Muscle of arm (tissue), 14 donors: ENCODE measurements at places on chromosomes 4 and X.

DNA sequence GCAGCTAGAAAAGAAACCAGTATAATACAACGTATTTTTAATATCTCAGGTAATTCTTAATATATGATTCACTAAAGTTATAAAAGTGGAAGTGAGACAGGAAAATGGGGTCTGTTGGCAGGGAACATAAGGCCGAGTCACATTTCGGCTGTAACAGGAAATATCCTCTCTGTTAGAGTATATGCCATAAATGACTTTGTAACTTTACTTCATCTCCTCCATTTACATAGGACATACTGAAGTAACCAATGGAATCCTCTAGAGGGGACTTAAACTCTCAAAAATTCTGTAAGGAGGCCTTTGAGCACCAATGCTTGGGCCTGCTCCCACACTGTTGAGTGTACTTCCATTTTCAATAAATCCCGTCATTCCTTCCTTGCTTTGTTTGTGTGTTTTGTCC, 71.3 kb downstream of the ANKRD17 start:
- DNase-seq = no peak

GRCh38 chr4:145609481-145610427, 9.4 kb upstream of the MMAA start:
- DNase-seq = peak; percentile 86

- no peak for DNase-seq
Observed at GRCh38 chr4:31645236-31645635, 925.1 kb downstream of the PCDH7 start.

GRCh38 chrX:134603806-134604700, 54.2 kb downstream of the PLAC1 start:
- peak; percentile 64 for DNase-seq

- no peak for DNase-seq
Observed at GRCh38 chr4:40210776-40211175, 13.9 kb downstream of the RHOH start.

DNA sequence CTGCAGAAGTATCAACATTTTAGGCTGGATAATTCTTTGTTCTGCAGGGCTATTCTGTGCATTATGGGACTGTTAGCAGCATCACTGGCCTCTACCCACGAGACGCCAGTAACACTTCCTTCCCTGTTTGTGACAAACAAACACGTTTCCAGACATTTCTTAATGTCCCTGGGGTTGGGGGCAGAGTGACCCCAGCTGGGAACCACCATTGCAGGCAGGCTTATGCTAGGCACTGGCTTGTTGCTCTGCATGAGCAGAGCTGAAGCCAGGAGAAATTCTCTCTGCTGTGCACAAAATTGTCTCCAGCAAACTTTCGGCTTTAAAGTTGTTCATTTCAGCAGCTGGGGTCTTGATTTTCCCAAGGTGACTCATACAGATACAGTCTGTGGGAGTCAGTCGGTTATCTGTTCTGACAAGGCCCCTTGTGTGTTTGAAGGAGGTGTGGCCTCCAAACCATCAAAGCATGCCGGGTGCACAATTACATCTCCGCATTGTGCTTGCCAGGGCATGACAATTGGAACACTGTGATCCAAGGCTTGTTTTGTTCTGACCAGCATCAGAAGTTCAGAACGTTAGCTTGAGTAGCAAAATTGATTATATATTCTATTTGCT, 156.4 kb upstream of the BOD1L1 start:
- DNase-seq = no peak

DNA sequence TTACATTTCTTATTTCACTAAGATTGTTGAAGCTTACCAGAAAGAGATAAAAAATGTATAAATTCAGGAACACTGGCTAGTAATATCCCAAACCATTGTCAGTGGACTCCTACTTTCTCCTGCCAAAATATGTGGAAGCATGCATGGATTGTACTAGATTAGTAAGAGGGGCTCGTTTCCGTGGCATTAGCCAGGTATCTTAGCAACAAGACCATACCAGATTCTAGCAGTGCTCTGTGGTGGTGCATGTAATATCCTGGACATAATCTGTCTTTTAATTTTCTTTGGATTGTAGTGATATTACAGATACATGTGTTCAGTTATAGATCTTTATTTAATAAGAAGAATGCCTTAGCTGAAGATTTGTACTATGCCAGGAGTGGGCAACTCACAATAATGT, 371.9 kb upstream of the PITX2 start:
- DNase-seq = no peak

DNA sequence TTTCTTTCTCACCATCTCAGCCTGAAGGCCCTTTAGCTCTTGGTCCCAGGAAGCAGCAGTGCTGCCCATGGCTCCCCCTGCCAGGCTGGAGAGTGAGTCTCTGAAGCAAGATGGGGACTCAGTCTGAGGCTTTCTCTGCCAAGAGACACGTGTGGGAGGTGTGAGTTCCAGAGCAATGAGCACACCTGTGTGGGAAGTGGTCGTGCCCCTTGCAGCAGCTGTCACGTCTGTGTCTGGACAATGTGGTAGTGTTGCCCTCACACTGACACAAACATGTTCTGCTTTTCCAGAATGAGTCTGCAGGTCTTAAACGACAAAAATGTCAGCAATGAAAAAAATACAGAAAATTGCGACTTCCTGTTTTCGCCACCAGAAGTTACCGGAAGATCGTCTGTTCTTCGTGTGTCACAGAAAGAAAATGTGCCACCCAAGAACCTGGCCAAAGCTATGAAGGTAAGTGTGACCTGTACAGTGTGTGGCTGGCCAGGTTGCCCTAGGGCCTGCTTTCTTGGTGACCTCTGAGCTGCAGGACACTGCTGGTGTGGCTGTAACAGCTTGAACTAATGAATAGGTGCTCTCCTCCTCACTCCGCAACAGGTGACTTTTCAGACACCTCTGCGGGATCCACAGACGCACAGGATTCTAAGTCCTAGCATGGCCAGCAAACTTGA, 1.9 kb downstream of the TACC3 start:
- no peak for DNase-seq

- no peak for DNase-seq
Observed at GRCh38 chrX:17380221-17380620, 5.2 kb downstream of the NHS start.

DNA sequence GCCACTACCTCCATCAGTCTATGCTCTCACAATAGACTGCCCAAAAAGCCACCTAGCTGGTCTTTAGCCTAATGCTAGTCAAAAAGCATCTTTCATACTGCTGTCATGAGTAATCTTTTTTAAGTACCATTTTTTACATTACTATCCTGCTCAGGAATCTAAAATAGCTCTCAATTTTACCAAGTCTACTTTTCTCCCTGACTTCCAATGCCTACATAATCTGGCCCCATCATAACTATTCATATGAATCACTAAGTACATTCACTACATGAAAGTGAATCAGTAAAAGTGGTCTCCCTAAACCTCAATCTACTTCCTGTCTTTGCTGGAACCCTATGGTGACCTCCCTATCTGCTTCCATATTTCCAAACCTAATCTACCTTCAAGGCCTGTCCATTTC, 105.9 kb downstream of the THOC2 start:
- no peak for DNase-seq

- no peak for DNase-seq
Observed at GRCh38 chrX:50107470-50107869, 93.3 kb downstream of the AKAP4 start.

DNA sequence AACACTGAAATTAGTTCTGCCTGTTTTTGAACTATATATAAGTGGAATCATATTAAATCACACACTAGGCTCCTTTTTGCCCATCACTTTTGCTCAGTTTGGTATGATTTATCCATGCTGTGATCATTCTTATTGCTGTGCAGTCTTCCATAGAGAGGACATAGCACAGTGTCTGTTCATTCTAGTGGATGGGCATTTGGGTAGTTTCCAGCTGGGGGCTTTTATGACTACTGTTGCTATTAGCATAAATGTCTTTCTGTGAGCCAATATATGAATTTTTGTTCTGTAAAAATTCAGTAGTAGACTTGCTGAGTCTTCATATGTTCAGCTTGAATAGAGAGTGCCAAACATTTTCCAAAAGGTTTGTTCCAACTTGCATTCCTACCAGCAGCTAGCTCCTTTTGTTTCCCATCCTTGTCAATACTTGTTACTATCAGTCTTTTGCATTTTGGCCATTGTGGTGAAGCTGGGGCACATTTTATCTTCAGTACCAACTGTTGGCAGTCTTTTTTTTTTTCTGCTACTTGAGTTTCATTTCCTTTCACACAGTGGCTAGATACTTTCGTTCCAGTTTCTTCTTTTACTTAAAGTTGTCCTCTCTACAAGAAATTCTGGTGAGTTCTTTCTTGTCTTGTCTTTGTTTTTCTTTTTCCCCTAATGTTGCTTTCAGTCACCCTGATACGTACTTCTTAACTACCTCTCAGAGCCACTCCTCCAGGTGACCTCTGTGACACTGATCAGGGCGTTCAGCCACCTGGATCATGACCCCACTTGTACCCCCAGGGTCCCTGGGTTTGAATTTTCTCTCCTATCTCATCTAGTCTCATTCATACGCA, 87.0 kb downstream of the ANXA3 start:
- no peak for DNase-seq
